Esophagus mucosa (tissue), 1 donor: ENCODE measurements at places on chromosomes 5 and 9. TPM values are rescaled to one million over a fixed set of nuclear protein-coding genes. Genes with fewer than 3 reads are reported as not detected.

DNA sequence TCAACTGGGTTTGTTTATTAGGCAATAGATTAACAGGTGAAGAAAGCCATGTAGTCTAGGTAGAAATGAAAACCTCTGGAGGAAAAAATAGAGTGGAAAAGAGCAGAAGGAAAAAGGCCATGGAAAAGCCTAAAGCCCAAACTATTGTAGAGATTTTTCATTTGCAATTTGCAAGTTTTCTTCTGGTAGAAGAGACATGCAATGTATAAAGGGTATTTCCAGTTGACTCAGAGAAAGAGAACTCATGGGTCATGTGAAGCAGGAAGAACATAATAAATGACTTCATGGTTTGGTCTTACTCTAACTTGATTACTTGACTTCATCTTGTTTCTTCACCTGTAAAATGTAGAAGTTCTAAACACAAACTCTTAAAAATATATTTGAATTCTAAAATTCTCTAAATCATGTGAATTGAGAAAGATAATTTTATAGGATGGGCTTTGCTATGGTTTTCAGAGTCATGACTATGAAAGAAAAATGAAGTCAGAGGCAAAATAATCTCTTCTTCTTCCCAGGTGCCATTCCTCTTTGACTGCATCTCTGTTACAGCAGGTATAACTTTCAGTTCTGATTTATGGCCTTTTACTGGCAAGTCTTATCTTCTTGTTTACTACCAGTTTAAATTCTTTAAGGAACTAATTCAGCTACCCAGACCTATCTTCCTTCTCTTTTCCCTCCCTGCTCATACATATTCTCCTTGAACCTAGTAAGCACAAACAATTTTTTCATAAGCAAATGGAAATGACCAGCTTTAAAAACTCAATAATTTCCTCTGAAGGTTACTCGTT, 47.7 kb upstream of the TMC1 start:
- no peak for ATAC-seq

DNA sequence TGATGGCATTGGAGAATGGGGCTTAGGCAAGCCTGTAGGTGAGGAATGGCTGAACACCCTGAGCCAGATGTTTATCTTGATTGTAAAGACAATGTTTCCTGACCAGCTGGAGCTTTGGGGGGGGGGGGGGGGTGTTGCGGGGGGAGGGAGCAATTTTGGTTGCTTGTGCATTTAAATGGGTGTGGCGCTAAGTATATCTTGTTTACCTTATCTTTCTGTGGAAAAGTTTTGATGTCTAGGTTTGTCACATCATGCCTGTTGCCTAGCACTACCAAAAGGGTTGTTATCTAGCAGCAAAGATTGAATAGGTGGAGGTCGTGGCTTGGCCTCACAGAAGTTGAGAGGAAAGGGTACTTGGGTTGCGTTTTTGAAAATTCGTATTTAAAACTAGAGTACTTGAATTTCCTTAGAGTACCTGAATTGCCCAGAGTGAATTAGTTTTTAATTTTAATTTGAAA, 1.3 kb downstream of the SMAD5 start:
- ATAC-seq = no peak

GRCh38 chr5:173594061-173594460, 22.4 kb downstream of the BOD1 start:
- no peak for ATAC-seq

GRCh38 chr5:175887463-175887862, 16.1 kb downstream of the CPLX2 start:
- ATAC-seq = no peak

DNA sequence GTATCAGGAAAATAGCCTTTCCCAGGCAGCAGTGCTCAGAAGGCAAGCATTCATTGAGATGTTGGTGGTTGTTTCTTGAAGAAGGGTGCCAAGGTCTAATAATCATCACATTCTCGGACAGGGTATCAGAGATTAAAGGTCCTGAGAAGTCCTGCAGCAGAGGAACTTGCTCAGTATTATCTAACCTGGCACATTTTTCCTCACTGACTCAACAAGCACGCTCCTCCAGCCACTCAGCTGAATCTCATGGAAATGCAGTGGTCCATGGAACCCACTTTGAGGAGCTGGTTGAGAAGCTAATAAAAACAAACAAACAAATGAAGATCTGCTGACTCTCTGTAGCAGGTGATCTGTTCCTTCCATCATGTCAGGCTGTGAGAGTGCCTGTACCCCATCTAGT, 35.3 kb upstream of the ICE1 start:
- no peak for ATAC-seq

Gene IFNA6
- not detected for total RNA-seq

Gene PCDHGB7
- 3.3 TPM for total RNA-seq
